Activated T-helper 1 cell treated with anti-CD3 and anti-CD28 coated beads, Interleukin-2, amount 50 U/mL, for 16 hours (primary cell): ENCODE measurements at places on chromosomes 1 and 21.
A peak's percentile ranks its signal among the peaks of the same experiment; 100 is the strongest.

DNA sequence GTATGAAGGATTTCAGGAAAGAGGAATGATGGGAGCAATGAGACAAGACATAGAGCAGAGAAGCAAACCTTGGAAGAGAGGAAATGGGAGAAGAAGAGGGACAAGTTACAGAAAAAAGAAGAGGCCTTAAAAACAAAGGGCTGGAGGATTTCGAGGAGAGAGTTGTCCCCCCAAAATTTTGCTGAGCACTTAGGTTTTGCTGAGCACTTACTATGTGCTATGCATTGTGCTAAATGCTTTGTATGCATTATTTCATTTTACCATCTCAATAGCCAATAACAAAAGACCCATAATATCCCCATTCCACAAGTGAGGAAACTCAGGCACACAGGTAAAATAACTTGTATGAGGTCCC is 2.5 kb upstream of the TRIM63 start:
- DNase-seq: no peak

DNA sequence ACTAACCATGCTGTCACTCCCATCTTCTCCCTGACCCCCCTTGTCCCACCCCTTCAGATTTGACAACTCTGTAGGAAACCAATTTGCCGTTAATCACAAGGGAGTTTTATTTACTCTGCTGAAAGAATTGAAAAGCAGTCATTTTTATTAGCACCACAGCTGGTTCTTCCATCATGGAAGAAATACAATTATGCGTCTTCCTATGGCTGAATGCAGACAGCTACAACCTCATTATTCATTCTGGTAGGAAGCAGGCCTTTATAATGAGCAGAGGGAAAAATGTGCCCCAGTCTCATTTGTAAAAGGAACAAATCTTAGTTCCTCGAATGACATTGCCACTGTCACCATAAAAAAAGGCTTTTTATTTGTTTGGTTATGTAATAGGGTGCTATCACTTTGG is 35.2 kb downstream of the JUN start:
- no peak for DNase-seq

DNA sequence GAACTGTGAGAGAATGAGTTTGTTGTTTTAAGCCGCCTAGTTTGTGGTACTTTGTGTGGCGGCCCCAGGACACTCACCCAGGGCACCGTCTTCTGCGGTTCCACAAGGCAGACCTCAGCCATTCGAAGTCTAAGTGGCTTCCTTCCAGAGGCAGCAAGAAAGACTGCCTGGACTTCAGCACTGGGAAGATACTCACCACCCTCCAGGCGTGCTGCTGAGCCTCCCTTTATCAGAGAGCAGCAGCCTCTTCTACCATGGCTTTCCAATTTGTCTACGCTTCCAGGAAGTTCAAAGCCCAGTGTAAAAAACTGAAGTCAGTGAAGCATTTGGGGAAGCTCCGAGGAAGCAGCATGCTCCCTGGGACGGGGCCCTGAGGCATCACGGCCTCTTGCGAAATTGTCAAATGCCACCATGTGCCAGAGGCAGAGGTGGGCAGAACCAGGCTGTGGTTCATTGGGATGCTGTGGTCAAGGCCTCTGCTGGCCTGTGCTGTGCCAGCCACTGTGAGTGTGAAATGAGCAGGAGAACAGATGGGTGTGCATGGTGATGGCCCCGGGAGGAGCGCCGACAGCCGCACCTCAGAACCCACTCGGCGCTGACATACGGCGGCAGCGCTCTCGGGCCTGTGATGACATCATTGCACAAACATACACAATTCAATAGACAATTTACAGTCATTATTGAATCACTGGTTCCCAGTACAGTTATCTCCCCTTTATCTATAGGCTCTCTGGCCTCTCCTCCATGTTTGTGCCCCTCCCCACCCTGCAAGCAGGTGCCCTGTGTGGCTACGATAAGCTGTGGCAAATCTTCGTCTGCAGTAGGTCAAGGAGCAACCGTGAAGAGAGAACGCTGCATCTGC is 110.4 kb downstream of the PDE9A start:
- DNase-seq: no peak

DNA sequence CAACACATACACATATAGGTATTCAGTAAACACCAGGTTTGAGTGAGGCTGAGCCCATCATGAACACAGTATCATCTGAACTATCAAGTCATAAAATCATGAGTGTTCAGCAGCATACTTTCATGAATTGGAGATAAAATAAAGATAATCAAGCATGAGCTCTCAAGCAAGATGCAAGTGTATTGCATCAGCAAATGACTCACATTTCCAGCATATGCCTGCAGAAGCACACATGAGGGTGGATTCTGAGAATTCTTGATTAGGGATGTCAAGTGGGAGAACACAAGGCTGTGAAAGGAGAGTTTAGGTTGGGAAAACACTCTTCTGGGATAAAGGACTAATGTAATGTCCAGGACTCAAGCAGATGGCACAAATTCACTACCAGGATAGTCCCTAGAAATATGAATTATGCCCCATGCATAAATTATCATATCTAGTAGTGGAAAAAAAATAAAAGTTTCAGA is 299.2 kb downstream of the SRGAP2C start:
- no peak for DNase-seq

GRCh38 chr1:214467078-214467585 is 84.3 kb downstream of the PTPN14 start:
- DNase-seq: no peak

GRCh38 chr1:91712981-91713841 is 172.7 kb downstream of the TGFBR3 start:
- DNase-seq: no peak

- no peak for DNase-seq
Observed at GRCh38 chr1:9835404-9835757, 11.6 kb upstream of the CLSTN1 start.

- no peak for DNase-seq
Observed at GRCh38 chr1:207364614-207365013, 43.1 kb downstream of the CD55 start.

DNA sequence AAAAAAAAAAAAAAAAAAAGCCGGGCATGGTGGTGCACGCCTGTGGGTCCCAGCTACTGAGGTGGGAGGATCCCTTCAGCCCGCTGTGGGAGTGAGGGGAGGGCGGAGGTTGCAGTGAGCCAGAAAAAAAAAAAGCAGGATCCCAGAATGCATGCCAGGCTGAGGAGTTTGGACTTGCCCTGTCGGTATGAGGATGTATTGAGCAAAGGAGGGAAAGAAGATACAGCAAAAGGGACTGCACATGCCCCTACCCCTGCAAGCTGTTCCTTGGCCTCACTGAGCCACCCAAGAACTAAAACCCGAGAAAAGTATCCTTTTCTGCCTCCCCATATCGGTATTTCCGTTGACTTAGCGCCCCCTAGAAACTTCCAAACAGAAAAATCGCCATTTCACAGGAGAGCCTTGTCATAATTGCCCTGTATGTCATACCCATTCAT is 1.3 kb upstream of the GPATCH4 start:
- DNase-seq: no peak

- DNase-seq: peak; percentile 10
Observed at GRCh38 chr1:54081306-54082270, 28.2 kb downstream of the TCEANC2 start.

- no peak for DNase-seq
Observed at GRCh38 chr1:155847823-155848529, 9.0 kb downstream of the GON4L start.

- DNase-seq: no peak
Observed at GRCh38 chr1:65178235-65178634, 30.2 kb downstream of the AK4 start.
